ELR (cell line): ENCODE measurements at places on chromosomes 16 and 17.

GRCh38 chr16:8589900-8590688, at the start of gene TMEM114:
TMEM114 (minus strand) TSS chr16:8590511; CDS start chr16:8589838, 673 bp downstream.
- DNase-seq: no peak

- DNase-seq: peak; percentile 26
These were observed 59.8 kb downstream of the PGS1 start for GRCh38 chr17:78438271-78438691.

GRCh38 chr17:4407851-4408250, 25.9 kb upstream of the SPNS3 start:
- peak; percentile 52 for DNase-seq

DNA sequence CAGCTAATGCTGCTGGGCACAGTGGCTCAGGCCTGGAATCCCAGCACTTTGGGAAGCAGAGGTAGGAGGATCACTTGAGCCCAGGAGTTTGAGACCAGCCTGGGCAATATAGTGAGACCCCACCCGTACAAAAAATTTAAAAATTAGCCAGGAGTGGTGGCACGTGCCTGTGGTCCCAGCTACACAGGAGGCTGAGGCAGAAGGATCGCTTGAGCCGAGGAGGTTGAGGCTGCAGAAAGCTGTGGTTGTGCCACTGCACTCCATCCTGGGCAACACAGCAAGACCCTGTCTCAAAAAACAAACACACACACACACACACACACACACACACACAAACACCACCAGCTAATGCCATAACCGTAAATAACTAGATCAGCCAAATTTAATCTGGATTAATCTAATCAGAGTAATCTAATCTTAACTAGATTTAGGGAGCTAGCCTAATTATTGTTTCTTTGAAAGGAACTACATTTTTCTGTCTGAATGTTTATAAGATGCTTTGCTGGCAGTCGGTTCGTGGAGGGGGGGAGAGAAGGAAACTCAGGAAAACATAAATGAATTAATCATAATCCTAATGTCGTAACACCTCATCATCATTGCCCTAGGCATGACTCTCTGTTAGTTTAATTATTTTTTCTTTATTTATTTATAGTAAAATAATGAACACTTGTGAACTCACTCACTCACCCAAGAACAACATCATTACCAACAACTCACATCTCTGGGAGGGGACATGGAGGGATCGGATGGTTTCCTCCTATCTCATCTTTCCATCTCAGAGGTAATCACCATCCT, 12.5 kb upstream of the RBBP6 start:
- peak; percentile 55 for DNase-seq

DNA sequence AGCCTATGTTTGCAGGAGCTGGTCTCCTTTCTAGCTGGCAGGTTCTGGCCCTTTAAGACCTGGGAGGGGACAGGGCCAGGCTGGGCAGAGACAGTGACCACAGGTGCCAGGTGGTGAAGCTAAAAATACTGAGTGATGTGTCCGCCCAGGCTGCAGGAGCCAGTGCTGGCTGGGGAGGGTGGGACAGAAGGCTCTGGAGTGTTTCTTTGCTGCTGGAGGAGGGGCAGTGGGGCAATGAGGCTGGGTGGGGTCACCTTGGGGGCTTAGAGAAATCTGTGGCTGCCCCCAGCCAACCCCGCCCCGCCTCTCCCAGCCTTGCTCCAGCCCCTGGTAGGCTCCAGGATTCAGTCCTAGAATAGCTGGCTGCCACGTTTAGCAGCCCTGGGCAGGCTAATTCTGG, 30.4 kb upstream of the SBK1 start:
- no peak for DNase-seq

DNA sequence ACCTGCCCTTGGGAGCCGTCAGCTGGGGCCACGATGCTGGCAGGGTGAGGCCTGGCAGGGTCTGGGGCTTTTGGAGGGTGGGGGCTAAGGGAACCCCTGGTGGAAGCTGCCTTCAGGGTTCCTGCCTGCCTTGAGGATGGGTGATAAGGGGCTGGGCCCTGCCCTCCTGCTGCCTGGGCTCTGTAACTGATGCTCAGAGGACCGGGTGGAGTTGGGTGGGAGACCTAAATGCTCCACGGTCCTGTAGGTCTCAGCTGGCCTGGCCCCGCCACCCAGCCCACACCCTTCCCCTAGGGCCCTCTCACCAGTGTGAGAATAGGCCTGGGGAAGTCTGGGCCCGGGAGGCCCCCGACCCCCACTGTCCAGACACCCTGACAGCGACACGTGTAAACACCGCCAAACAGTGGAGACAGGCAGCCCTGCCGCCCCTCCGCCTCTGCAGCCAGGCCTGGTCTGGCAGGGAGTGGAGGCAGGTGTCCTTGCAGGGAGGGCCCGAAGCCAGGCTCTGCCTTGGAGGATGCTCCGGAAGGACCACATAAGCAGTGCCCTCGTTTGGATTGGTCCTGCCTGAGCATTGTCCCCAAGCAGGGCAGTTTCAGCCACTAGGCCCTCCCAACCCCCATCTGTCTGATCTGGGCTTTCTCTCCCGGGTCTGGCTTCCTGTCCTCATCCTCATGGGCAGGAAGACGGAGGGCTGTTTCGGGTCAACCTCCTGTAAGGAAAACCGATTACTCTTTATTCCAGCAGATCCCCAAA, 6.5 kb upstream of the BAHCC1 start:
- no peak for DNase-seq

DNA sequence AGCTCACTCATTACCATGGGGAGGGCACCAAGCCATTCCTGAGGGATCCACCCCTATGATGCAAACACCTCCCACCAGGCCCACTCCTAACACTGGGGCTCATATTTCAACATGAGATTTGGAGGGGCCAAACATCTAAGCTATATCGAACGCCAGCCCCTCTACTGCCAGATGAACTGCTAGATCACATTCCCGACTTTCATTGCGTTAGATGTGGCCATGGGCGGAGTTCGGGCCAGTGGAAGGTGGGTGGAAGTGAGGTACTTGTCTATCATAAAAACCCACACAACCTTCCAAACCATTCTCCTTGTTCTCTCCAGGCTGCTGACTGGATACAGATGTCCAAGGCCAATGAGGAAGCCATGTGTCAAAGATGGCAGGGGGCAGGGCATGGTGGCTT, 27.0 kb upstream of the ANKRD40CL start:
- no peak for DNase-seq

DNA sequence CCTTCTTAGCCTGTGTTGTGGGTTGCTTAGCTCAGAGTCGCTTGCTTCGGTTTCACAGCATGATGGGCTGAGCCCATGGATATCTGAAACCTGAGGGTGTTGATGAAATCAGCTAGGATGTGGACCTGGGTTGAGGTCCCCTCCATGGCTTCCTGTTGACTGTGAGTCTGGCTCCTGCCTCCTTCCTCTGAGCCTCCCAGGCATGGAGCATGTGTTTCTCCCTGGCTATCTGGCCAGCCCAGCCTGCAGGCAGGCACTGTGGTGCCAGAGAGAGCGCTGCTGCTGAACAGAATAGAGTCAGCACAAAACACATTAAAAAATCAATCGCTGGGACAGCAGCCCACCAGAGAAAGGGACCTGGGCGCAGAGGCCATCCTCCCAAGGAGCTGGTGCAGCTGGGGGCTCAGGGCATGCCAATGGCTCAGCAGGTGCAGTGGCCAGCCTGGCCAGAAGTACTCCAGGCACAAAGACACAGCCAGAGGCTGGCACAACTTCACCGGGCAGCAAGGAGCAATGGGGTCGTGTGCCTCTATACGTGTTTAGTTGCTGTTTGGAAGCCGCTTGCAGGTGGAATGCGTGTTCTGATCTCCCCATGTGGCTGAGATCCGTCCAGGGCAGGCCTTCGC, 28.3 kb upstream of the GPRC5C start:
- no peak for DNase-seq

DNA sequence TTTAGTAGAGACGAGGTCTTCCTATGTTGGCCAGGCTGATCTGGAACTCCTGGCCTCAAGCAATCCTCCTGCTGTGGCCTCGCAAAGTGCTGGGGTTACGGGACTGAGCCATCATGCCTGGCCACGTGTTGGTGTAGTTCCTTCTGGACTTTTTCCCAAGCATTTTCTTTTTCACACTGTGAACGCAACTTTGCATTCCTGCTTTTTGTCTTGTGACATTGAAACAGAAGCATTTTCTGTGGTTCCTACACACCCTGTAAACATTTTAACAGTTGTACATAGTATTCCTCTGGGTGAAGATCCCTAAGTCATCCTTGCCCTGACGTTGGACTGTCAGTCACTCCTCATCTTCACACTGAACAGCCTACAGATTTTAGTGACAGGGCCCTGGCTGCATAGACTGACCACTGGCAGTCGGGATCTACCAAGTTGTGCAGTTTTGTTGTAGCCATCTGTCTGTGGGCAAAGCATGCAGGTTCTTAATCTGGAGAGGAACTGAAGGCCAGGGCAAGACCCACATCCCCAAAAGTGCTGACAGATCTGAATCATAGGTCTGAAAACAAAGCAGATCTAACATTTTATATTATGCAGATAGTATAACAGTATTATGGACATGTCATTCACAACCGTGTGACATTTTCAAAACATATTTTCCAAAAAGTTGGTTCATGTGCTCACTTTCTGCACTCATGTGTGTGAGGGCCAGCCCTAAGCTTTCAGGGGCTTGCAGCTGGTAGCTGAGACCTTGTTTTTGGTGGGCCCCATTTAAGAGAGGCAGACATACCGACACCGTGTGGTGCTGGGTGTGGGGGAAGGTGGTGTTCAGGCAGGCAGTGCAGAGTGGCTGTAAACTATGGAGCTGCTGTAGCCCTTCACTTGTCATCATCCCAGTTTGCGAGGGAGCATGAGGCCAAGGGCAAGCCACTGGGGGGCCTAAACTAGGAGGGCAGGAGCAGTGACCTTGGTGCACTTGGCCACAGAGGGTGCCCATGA, 59.9 kb downstream of the EPN2 start:
- no peak for DNase-seq

GRCh38 chr17:81306898-81307510, 11.9 kb upstream of the SLC38A10 start:
- DNase-seq: peak; percentile 32

DNA sequence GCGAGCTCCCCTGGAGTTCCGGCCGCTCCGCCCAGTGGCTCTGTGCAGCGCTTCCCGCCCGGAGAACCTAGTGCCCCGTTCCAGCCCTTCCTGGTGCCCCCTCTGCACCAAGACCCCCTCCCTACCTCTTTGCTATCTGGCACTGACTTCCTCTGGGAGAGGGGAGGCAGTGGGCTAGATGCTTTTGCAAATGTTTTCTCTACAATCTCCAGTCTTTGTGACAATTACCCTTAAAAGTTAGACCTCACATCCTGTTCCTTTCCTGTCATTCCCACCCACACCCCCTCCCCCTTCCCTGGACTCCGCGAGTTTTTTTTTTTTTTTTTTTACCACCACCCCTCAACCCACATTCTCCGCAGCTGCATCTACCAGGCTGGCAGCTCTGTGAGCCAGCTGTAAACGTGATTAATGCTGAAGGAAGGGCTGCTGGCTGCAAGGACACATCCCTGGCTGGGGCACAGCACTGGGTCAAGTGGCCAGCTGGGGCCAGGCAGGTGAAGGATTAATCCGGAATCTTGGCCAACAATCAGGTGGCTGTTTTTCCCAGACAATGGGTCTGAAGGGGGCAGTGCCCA, 101.5 kb downstream of the MGAT5B start:
- peak; percentile 12 for DNase-seq

DNA sequence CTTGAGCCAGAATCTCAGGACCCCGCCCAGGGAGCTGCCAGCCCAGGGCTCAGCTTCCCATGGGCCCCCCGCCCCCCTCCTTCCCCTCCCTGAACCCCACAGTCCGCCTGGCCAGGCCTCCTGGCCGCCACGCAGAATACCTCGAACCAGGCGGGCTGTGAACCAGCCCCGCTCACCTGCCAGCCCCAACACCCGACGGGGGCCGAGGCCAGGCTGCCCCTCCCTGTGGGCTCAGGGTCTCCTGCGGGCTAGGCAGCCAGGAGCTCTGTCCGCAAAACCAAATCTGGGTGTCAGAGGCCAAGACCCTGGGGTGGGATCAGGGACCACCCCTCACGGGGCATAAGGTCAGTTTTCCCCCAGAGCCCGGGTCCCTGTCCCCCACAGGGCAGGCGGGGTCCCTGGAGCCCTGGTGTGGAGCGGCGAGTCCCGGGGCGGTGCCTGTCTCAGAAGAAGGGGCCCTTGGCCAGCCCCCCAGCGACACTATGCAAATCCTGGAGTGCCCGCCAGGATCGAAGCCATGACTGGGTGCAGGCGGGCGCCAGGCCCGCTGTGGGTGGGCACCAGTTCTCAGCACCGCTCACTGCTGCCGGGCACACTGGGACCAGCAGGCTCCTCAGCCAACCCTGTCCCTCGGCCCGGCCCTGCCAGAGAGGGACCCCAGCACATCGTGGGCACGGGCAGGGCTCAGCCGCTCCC, 6.4 kb upstream of the PRR35 start:
- DNase-seq: no peak

GRCh38 chr16:81531419-81531821, 86.8 kb downstream of the CMIP start:
- no peak for DNase-seq

- DNase-seq: no peak
These were observed 20.3 kb downstream of the TRARG1 start for GRCh38 chr17:1299552-1300370.

DNA sequence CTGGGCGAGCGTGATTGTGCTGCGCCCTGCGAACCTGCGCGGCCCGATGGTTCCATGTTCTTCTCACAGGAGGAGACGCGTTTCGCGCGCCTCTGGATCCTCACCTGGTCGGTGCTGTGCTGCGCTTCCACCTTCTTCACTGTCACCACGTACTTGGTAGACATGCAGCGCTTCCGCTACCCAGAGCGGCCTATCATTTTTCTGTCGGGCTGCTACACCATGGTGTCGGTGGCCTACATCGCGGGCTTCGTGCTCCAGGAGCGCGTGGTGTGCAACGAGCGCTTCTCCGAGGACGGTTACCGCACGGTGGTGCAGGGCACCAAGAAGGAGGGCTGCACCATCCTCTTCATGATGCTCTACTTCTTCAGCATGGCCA, 1.0 kb downstream of the FZD2 start:
- DNase-seq: no peak

- DNase-seq: no peak
These were observed 57.5 kb downstream of the RNF213 start for GRCh38 chr17:80318166-80318565.

DNA sequence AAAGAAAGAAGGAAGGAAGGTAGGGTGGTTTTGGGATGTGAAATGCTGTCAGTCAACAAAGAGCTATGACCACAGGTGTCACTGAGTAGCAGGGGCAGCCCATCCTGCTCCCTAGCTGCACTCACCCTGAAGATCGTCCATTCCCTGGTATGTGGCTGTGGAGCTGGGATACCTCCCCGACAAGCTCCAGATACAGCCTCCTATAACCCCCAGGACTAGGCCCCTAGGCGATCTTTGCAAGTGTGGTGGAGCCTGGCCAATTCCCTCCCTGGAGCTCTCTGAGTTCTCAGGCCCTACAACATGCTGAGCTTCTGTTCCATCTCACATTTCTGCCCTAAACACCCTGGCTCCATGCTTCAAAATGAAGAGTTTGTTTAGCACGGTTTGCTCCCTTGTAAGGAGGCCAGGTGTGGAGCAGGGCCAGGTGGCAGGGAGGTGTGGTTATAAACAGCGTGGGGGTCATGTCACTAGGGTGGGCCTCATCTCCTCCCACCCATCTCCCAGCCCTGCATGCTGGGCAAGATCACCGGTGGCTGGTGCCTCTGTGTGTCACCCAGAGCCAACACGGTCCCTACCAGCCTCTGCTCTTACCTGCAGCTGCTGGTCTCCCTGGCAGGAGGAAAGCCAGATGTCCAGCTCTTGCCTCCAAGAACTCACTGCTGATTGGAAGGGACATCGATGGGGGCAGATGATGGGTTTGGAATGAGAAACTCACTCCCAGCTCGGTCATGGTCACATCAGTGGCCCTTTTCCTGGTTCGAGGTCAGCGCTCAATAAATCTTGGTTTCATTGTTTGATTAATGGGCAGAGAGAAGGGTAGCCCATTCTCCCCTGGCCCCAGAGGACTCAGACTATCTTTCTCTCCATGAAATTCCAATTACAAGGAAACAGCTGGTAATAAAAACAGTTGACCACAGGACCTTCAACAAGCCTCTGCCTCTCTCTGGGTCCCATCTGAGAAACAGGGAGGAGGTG, 511.0 kb upstream of the CDH5 start:
- no peak for DNase-seq
